ENCODE measurements at places on chromosomes 12 and 14.
A peak's percentile ranks its signal among the peaks of the same experiment; 100 is the strongest.

DNA sequence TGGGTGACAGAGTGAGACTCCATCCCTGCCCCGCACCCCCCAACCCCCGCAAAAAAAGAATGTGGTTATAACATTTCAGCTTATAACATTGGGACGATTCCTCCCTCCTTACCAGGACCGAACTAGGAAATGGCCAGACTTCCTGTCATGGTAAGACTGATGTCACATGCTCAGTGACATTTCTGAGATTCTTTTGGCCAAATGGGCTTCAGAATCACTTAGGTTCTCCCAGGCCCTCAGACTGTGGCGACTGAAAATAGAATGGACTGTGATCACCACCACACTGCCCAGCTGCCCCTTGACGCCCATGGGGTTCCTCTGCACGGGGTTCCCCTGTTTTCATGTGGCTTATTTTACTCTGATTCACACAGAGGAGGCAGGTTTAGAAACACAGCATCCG, 115.0 kb upstream of the EVL start:
- peaks cover 42% of the 10 kb centered on the region for H3K27me3 ChIP-seq
- no peaks in the 10 kb centered on the region for H3K36me3 ChIP-seq
- no peaks in the 10 kb centered on the region for H3K4me1 ChIP-seq
- DNase-seq: no peak
- no peak overlapping the region for H3K27ac ChIP-seq

GRCh38 chr12:1832801-1833595, 12.6 kb downstream of the LRTM2 start:
- H3K4me1 ChIP-seq: no peaks in the 10 kb centered on the region
- no peak overlapping the region for H3K4me3 ChIP-seq
- H3K27ac ChIP-seq: no peak overlapping the region

DNA sequence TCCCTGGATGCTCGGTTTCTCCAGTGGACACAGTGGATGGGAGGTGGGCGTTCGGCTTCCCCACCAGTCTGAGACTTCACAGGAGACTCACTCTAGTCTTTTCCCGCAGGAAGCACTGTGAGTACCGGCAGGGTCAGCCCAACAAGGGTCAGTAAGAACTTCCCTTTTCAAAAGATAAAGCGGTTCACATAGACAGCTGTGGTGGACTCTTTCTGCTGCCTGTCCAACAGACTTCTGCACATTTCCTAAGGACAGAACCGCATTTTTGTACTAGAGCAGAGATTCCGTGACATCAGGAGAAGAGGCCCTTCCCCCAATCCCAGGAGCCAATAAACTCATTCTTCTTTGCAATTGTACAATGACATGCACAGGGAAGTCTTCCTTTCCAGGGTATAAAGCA, 10.4 kb downstream of the LTBR start:
- H3K27me3 ChIP-seq: no peaks in the 10 kb centered on the region
- H3K27ac ChIP-seq: no peak overlapping the region
- no peak overlapping the region for H3K4me3 ChIP-seq

- DNase-seq: no peak
- H3K36me3 ChIP-seq: peaks cover 37% of the 10 kb centered on the region
- H3K27me3 ChIP-seq: no peaks in the 10 kb centered on the region
- peak overlapping the region; percentile 28 for H3K4me3 ChIP-seq
- H3K4me1 ChIP-seq: peaks cover 20% of the 10 kb centered on the region
Observed at GRCh38 chr14:69615121-69615495, 3.7 kb downstream of the SUSD6 start.

DNA sequence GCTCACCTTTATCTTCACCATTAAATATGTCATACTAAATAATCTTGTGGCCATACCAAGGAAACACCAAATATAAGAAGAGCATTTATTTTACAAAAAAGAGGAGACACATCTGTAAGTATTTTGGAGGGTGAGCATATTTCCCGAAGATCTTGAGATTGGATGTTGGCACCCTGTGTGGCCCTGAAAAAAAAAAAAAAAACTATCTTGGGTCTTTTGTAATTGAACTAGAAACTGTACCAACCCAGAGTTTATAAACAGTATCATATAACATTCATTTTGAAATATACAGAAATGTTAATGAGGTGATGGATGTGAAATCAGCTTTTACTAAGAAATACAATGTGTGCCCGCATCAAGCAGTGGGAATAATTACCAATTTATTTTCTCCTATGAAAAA, 104.0 kb upstream of the FRMD6 start:
- no peaks in the 10 kb centered on the region for H3K36me3 ChIP-seq
- no peaks in the 10 kb centered on the region for H3K27me3 ChIP-seq
- H3K27ac ChIP-seq: no peak overlapping the region
- H3K4me1 ChIP-seq: no peaks in the 10 kb centered on the region
- H3K4me3 ChIP-seq: no peak overlapping the region
- no peak for DNase-seq

GRCh38 chr12:58443981-58444371, 476.3 kb downstream of the LRIG3 start:
- no peaks in the 10 kb centered on the region for H3K27me3 ChIP-seq
- no peaks in the 10 kb centered on the region for H3K4me1 ChIP-seq
- no peaks in the 10 kb centered on the region for H3K36me3 ChIP-seq
- H3K27ac ChIP-seq: no peak overlapping the region
- H3K4me3 ChIP-seq: no peak overlapping the region

GRCh38 chr12:64566831-64567517, 43.3 kb upstream of the RASSF3 start:
- no peaks in the 10 kb centered on the region for H3K36me3 ChIP-seq
- DNase-seq: no peak
- no peaks in the 10 kb centered on the region for H3K27me3 ChIP-seq
- no peak overlapping the region for H3K27ac ChIP-seq

- no peaks in the 10 kb centered on the region for H3K36me3 ChIP-seq
- no peak overlapping the region for H3K27ac ChIP-seq
- no peak overlapping the region for H3K4me3 ChIP-seq
Observed at GRCh38 chr12:58138424-58138823, 197.1 kb downstream of the ATP23 start.

- DNase-seq: no peak
- no peak overlapping the region for H3K4me3 ChIP-seq
- H3K4me1 ChIP-seq: no peaks in the 10 kb centered on the region
- H3K27ac ChIP-seq: no peak overlapping the region
Observed at GRCh38 chr12:46950094-46950493, 124.3 kb upstream of the SLC38A4 start.

GRCh38 chr14:38755036-38755435, 348.0 kb downstream of the SEC23A start:
- no peaks in the 10 kb centered on the region for H3K4me1 ChIP-seq
- no peak overlapping the region for H3K27ac ChIP-seq
- H3K27me3 ChIP-seq: no peaks in the 10 kb centered on the region
- DNase-seq: no peak
- no peaks in the 10 kb centered on the region for H3K36me3 ChIP-seq

DNA sequence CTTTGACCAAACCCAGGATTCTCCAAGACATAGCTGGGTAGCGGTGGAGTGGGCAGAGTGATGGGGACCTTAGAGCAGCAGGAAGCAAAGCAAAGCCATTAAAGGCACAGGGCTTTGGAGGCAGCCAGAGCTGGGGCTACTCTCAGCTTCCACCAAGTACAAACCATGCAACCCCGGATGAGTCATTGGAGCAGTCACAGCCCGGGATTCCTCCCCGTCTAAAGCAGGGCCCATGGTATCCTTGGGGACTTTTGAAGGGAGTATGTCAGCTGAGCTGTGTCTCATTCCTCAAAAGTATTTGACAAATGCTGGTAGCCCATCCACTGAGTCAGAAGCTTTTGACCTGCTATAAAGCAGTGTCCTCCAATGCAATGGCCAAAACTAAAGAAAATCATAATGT, 9.7 kb upstream of the IFI27 start:
- no peaks in the 10 kb centered on the region for H3K36me3 ChIP-seq
- H3K27me3 ChIP-seq: no peaks in the 10 kb centered on the region
- no peaks in the 10 kb centered on the region for H3K4me1 ChIP-seq
- H3K4me3 ChIP-seq: no peak overlapping the region

- no peak overlapping the region for H3K27ac ChIP-seq
- no peaks in the 10 kb centered on the region for H3K36me3 ChIP-seq
- no peak overlapping the region for H3K4me3 ChIP-seq
- DNase-seq: peak; percentile 60
- H3K27me3 ChIP-seq: peaks cover 14% of the 10 kb centered on the region
Observed at GRCh38 chr14:54814076-54814475, 88.5 kb downstream of the GCH1 start.

- no peak for DNase-seq
- no peak overlapping the region for H3K4me3 ChIP-seq
- no peak overlapping the region for H3K27ac ChIP-seq
- H3K4me1 ChIP-seq: no peaks in the 10 kb centered on the region
- no peaks in the 10 kb centered on the region for H3K36me3 ChIP-seq
Observed at GRCh38 chr14:43005807-43006206, 1399.1 kb downstream of the LRFN5 start.

DNA sequence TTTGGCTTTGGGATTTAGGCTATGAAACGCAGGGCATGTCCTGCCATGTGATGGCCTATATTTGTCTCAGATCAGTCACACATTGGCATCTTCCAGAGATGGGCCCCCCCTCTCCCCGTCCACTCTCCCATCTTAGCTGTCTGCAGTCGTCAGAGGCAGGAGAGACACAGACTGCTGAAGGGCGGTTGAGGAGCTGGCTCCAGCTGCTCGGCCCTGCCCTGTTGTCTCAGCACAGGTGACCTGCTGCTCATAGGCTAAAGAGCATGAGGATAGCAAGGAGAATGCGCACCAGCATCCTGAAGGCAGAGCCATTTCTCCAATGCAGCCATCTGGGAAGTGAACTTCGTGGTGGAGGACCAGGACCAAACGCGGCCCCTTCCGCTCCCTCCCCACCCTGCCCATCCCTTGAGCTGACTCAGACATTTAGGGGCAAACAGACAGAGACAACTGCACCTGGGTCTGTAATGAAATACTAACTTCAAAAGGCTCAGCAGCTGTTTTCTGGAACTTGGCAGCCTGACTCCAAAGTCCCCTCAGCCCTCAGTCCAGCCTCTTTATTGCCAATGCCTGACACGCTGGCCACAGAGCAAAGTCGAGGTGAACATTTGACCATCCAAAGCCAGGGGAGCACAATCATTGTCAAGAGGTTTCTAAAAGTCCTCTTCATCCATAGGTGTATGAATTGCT, 22.3 kb downstream of the FZD10 start:
- H3K4me1 ChIP-seq: no peaks in the 10 kb centered on the region
- H3K36me3 ChIP-seq: no peaks in the 10 kb centered on the region
- DNase-seq: no peak

DNA sequence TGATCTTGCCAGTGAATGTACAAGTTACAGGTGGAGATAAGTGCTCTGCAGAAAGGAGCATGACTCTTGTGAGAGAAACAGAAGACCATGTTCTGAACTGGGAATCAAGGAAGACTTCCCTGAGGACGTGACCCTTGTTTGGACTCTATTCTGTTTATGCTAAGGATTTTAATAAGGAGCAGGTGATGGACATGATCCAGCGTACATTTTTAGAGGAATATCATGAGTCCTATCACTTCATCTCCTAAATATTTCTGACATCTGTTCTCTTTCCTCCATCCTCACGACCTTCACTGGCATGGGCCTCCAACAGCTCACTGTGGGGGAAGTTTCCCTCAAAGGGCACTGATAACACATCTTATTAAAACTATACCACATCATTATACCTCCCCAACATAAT, 7.9 kb upstream of the SLC38A1 start:
- no peak overlapping the region for H3K27ac ChIP-seq
- no peak for DNase-seq
- H3K27me3 ChIP-seq: no peaks in the 10 kb centered on the region
- H3K36me3 ChIP-seq: no peaks in the 10 kb centered on the region
- no peaks in the 10 kb centered on the region for H3K4me1 ChIP-seq
- no peak overlapping the region for H3K4me3 ChIP-seq

DNA sequence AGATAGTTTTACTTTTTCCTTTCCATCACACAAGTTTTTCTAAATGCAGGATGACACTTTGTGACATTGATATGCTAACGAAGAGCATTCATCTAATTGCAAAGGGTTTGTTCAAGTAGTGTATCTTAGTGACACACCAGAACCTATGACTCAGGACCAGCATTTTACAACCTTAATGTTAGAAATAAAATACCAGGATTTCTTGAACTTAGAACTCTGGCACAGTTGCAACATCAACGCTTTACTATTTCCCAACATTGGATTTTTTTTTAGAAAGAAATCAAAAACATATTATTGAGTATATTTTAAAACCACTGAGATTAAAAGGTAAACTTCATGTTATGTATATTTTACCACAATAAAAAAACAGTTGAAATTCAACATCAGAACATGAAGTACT, 17.9 kb upstream of the PLEKHG6 start:
- no peak overlapping the region for H3K4me3 ChIP-seq
- no peaks in the 10 kb centered on the region for H3K36me3 ChIP-seq
- peaks cover 9% of the 10 kb centered on the region for H3K4me1 ChIP-seq
- no peak for DNase-seq
- no peak overlapping the region for H3K27ac ChIP-seq

DNA sequence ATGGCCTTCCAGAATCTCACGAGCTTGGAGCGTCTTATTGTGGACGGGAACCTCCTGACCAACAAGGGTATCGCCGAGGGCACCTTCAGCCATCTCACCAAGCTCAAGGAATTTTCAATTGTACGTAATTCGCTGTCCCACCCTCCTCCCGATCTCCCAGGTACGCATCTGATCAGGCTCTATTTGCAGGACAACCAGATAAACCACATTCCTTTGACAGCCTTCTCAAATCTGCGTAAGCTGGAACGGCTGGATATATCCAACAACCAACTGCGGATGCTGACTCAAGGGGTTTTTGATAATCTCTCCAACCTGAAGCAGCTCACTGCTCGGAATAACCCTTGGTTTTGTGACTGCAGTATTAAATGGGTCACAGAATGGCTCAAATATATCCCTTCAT, 92.2 kb downstream of the FLRT2 start:
- no peak for DNase-seq
- H3K36me3 ChIP-seq: no peaks in the 10 kb centered on the region
- H3K27me3 ChIP-seq: no peaks in the 10 kb centered on the region
- H3K4me3 ChIP-seq: no peak overlapping the region
- H3K4me1 ChIP-seq: no peaks in the 10 kb centered on the region
- no peak overlapping the region for H3K27ac ChIP-seq

GRCh38 chr14:33709283-33709682, 241.6 kb downstream of the EGLN3 start:
- H3K36me3 ChIP-seq: no peaks in the 10 kb centered on the region
- H3K4me3 ChIP-seq: no peak overlapping the region
- DNase-seq: no peak
- no peaks in the 10 kb centered on the region for H3K4me1 ChIP-seq
- no peak overlapping the region for H3K27ac ChIP-seq
